Neural crest cell (in vitro differentiated cells): ENCODE measurements at places on chromosomes 7 and 10. TPM values are rescaled to one million over a fixed set of nuclear protein-coding genes. Genes with fewer than 3 reads are reported as not detected.

DNA sequence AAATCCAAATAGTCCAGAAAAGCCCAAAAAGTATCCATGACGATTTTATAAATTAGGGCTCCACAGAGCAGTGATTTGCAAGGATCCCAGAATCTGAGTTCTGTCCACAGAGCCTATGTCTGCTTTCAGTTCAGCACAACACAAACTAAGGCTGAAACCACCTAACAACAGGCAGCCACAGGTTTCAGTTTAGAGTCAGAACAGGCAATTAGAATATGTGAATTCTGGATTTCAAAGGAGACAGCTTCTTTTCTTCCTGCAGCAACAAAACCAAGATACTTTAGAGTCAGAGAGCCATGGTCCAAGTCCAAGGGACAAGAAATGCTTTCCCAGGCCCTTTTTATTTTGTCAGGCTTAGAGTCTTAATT is 23.6 kb downstream of the IFIT3 start:
- no peak overlapping the region for H3K4me3 ChIP-seq
- H3K27me3 ChIP-seq, result no peaks in the 10 kb centered on the region
- no peak for DNase-seq
- H3K27ac ChIP-seq, result no peak overlapping the region

- no peaks in the 10 kb centered on the region for H3K4me1 ChIP-seq
- no peak for DNase-seq
- H3K27ac ChIP-seq, result peak overlapping the region; percentile 5
- no peaks in the 10 kb centered on the region for H3K36me3 ChIP-seq
- no peak overlapping the region for H3K4me3 ChIP-seq
Measured at GRCh38 chr10:69757553-69758309, 44.0 kb upstream of the COL13A1 start.

- H3K4me3 ChIP-seq, result no peak overlapping the region
- DNase-seq, result no peak
- H3K4me1 ChIP-seq, result no peaks in the 10 kb centered on the region
- H3K36me3 ChIP-seq, result no peaks in the 10 kb centered on the region
Measured at GRCh38 chr10:124509880-124510632, 48.4 kb downstream of the LHPP start.

- H3K4me1 ChIP-seq, result peaks cover 44% of the 10 kb centered on the region
- H3K4me3 ChIP-seq, result peak overlapping the region; percentile 24
- H3K27ac ChIP-seq, result peak overlapping the region; percentile 85
- peaks cover 11% of the 10 kb centered on the region for H3K36me3 ChIP-seq
Measured at GRCh38 chr7:14196555-14196954, 207.1 kb upstream of the ETV1 start.

DNA sequence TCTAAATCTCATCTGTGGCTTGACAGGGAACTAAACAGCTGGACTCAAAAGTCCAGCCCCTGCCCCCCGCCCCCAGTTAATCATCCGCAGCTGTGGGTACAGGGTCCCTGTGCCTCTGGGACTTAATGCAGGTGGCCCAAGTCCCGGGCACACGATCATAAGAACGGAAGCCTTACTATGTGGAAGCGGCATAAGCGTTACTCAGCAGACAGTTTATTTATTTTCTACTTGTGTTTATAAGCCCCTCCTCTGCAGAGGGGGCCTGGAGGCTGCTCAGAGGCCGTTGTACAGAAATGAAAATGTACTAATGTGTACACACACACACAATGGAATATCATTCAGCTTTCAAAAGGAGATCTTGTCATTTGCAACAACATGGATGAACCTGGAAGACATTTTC is 158.0 kb upstream of the TNS3 start:
- no peak overlapping the region for H3K27ac ChIP-seq
- H3K4me1 ChIP-seq, result peaks cover 67% of the 10 kb centered on the region
- DNase-seq, result no peak
- H3K27me3 ChIP-seq, result no peaks in the 10 kb centered on the region
- no peaks in the 10 kb centered on the region for H3K36me3 ChIP-seq
- H3K4me3 ChIP-seq, result no peak overlapping the region

DNA sequence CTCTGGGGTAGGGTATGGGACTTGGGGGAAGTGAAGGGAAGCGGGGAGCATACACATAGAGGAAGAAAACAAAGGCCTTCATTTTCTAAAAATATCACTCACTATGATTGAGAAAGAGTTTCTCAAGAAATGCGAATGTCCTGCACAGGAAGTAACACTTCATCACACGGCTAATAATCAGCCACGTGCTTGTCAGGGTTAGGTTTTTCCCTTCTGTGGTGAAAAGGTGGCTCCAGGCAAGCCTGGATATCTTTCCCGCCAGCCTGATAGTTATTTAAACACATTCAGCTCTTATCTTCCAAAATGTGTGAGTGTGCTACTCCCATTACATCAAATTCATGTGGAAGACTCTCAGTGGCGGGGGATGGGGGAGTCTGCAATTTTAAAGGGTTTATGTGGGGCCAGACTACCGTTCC is 166.4 kb upstream of the ADO start:
- H3K4me3 ChIP-seq, result no peak overlapping the region
- no peaks in the 10 kb centered on the region for H3K27me3 ChIP-seq
- peaks cover 18% of the 10 kb centered on the region for H3K4me1 ChIP-seq
- H3K27ac ChIP-seq, result no peak overlapping the region
- DNase-seq, result no peak

DNA sequence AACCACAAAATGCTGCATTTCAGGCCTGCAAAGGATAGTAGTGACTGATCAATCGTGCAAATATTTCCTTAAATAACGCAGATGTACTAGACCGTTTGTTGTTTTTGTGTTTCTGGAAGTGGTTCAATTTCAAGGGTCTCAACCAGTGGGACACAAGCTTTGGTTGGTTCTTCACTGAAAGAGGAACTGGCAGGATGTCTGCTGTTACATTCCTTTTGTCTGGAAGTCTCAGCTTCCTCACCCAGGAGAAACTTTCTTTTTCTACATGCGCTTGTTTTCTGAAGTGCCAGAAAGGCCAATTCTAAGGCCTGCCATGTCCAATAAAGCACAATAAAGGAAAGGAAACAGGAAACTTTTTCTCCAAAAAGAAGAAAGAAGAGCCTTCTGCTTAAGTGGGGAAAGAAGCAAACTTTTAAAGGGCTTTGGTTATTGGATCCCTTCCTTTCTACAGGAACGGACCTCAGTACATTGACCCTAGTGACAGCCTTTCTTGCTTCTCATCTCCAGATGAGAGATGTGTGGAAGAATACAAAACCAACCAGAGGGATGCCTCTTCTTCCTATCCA is 4.1 kb downstream of the DKK1 start:
- H3K36me3 ChIP-seq, result no peaks in the 10 kb centered on the region
- H3K27me3 ChIP-seq, result peaks cover 42% of the 10 kb centered on the region
- no peak overlapping the region for H3K4me3 ChIP-seq
- no peak for DNase-seq
- peaks cover 22% of the 10 kb centered on the region for H3K4me1 ChIP-seq

- no peak for DNase-seq
- H3K4me1 ChIP-seq, result peaks cover 30% of the 10 kb centered on the region
- H3K27me3 ChIP-seq, result no peaks in the 10 kb centered on the region
- no peak overlapping the region for H3K27ac ChIP-seq
- no peak overlapping the region for H3K4me3 ChIP-seq
- no peaks in the 10 kb centered on the region for H3K36me3 ChIP-seq
Measured at GRCh38 chr10:69479240-69480067, 28.2 kb downstream of the TSPAN15 start.

DNA sequence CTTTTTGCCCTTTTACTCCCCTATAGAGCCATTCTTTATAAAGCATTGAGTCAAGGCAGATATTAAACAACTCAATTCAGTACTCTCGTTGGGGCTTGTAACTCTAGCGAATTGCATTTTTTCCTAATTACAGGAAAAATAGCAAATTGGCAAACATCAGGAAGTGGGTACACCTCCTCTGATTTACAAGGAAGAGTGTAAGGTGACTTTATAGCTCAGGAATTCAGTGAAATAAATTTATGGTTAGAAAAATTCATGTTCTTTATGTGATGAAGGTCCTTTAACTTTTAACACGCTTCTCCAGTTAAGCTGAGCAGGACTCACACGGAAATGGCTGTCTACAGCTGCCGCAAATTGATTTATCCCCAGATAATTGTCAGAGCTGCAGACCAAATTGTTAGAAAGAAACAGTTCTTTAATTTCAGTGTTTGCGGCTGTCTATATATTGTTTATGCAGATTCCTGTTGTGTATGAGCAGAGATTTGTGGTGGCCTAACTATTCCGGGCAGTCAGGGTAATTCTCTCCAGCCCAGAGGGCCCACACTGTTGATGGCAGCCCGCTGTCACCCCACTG is 151.1 kb upstream of the MKI67 start:
- H3K27me3 ChIP-seq, result peaks cover 16% of the 10 kb centered on the region
- H3K36me3 ChIP-seq, result no peaks in the 10 kb centered on the region
- DNase-seq, result no peak
- H3K4me1 ChIP-seq, result no peaks in the 10 kb centered on the region
- H3K27ac ChIP-seq, result no peak overlapping the region

DNA sequence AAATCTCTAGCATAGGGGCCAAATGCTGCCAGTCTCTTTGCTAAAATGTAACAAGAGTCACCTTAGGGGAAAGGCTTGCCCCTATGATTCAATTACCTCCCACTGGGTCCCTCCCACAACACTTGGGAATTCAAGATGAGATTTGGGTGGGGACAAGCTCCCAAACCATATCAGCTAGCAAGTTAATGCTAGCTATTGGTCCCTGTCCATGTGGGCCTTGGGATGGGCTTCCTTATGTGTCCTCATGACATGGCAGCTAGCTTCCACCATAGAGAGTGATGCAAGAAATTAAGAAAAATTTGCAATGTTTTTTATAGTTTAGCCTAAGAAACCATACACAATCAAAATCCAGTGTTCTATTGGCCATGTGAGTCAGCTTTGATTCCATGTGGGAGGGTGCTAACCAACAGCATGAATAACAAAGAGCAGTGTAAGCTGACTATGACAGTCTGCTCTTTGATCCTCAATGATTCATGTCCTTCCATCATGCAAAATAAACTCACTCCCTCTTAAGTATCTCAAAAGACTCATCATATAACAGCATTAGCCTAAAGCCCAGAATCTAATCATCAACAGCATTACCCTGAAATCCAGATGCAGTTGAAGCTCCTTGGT is 21.7 kb upstream of the ZNF365 start:
- H3K4me3 ChIP-seq, result no peak overlapping the region
- H3K27me3 ChIP-seq, result no peaks in the 10 kb centered on the region
- no peak for DNase-seq

Gene TMEM225B
- 0.91 and 1.8 TPM in 2 replicates for total RNA-seq

Gene LMTK2
- 18.8 and 19.2 TPM in 2 replicates for total RNA-seq

Gene ALOX5
- not detected in 2 replicates for total RNA-seq

Gene VSIR
- total RNA-seq, result not detected in 2 replicates

Gene SKIDA1
- 52.1 and 53.0 TPM in 2 replicates for total RNA-seq

Gene C7orf57
- total RNA-seq, result not detected in 2 replicates

Gene KLLN
- total RNA-seq, result 0.98 and 1.1 TPM in 2 replicates

Gene DLX5
- total RNA-seq, result 0.34 and 0.70 TPM in 2 replicates
